ENCODE measurements at places on chromosomes 5 and 9. TPM values are rescaled to one million over a fixed set of nuclear protein-coding genes. Genes with fewer than 3 reads are reported as not detected.

Gene PCDHB8
- 7.6 TPM for total RNA-seq

Gene C8G
- 2.9 TPM for total RNA-seq

Gene RETREG1
- 0.74 TPM for total RNA-seq

Gene TLR4
- total RNA-seq: 0.33 TPM

Gene C6
- total RNA-seq: 0.13 TPM

Gene ZNF618
- total RNA-seq: 1.8 TPM

Gene FSTL4
- 0.18 TPM for total RNA-seq

Gene IL5
- not detected for total RNA-seq

Gene CYSRT1
- total RNA-seq: 0.67 TPM

Measured in Panc1 (cell line).